ENCODE measurements at places on chromosomes 6 and 20.

- no peak for DNase-seq
Observed at GRCh38 chr20:40687384-40688128, 1.5 kb downstream of the MAFB start.

DNA sequence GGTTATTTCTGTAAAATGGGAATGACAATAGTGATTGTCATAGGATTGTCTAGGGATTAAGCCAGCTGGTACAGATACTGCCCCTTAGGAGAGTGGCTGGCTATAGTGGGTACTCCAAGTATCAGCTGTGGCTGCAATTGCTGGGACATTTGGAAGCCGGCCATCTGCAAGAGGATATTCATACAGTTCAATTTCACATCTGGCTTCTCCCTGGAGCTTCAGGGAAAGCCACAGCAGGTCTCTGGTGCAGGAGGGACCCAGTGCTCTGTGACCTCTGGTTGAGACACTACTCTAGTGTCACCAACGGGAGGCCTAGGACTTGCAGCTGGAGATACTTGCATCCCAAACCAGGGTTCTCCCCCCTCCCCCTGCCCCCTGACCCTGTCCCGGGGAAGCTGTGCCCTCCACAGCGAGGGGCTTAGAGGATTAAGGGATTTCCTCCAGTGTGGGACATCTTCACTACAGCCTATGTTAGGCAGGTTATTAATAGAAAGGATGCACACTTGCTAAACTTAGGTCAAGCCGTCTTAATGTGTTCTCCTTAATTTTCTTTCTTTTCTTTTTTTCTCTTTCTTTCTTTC lies 2.7 kb downstream of the SLC2A10 start:
- DNase-seq = no peak

GRCh38 chr6:137851669-137852068 lies 15.4 kb upstream of the TNFAIP3 start:
- no peak for DNase-seq

GRCh38 chr20:46683668-46683938 lies 5.6 kb downstream of the TP53RK start:
- DNase-seq = no peak

GRCh38 chr6:167497428-167498056 lies 172.7 kb downstream of the TTLL2 start:
- DNase-seq = no peak

GRCh38 chr6:32189069-32189741 lies 797 bp downstream of the PBX2 start:
- DNase-seq = no peak

DNA sequence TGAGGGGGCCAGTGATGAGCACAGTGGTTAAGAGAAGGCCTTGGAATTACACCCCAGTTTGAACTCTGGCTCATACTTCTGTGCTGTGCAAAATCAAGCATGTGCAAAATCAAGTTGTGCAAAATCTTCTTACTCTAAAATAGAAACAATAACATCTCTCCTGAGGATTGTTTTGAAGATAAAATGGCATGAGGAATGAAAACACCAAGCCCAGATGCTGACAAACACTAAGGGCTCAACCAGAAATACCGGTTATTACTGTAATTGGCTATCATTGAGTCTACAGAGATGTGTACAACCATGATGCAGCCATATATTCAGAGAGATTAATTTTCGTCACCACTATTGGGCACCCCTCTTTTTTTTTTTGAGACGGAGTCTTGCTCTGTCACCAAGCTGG lies 5.9 kb upstream of the BCAS1 start:
- no peak for DNase-seq

- DNase-seq = no peak
Observed at GRCh38 chr6:12275107-12275506, 15.1 kb upstream of the EDN1 start.

GRCh38 chr20:20167698-20168097 lies 115.4 kb downstream of the CFAP61 start:
- DNase-seq = no peak

- DNase-seq = peak; percentile 48
Observed at GRCh38 chr6:105424175-105424783, 21.4 kb upstream of the PREP start.

- no peak for DNase-seq
Observed at GRCh38 chr6:38034274-38034914, 214.9 kb downstream of the ZFAND3 start.

DNA sequence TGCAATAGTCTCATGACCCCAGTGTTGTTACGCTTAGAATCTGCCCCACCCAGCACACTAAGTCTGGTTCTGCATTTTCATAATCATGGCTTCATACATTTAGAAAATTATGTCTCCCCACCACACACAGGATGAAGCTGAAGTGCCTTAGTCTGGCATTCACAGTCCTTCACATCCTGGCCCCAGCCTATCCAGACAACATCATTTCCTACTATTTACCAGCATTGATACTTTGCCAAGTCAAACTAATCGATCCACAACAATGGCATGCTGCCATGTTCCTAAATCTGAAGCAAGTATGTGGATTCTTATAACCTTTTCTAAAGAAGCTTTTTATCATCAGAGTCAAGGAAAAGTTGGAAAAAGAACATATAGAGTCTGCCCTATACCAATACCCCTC lies 132.4 kb upstream of the FBXL4 start:
- no peak for DNase-seq

GRCh38 chr6:45732731-45733130 lies 282.9 kb downstream of the CLIC5 start:
- no peak for DNase-seq

- DNase-seq = no peak
Observed at GRCh38 chr6:170176898-170177771, 113.7 kb downstream of the DLL1 start.

DNA sequence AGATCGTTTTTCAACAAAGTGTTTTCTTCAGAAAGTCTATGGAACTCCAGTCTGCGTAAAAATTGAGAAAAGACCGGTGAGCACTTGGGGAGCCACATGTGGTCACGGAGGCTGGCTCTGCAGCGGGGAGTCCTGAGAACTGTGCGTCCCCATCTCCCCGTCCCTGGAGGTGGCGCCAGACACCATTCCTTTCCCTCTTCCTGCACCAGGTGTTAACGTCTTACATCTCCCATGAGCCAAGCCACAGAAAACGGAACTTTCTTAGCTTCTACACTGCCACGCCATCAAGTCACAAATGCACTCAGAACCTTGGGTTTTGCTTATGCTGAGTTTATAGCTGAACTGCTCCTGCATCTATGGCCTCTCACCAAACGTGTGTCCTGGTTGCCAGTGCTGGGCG lies 62.6 kb downstream of the GINS1 start:
- DNase-seq = peak; percentile 36

- no peak for DNase-seq
Observed at GRCh38 chr6:137362878-137363804, 131.1 kb downstream of the OLIG3 start.

GRCh38 chr6:46032110-46032998 lies 16.7 kb upstream of the CLIC5 start:
- no peak for DNase-seq

GRCh38 chr6:112205427-112206109 lies 48.8 kb downstream of the LAMA4 start:
- DNase-seq = no peak

DNA sequence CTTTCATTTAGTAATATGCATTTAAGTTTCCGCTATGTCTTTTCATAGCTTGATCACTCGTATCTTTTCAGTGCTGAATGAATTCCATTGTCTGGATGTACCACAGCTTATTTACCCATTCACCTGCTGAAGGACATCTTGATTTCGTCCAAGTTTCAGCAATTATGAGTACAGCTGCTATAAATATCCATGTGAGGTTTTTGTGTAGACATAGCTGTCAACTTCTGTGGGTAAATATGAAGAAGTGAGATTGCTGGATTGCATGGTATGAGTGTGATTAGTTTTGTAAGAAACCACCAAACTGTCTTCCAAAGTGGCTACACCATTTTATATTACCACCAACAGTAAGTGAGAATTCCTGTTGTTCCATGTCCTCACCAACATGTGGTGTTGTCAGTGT lies 79.2 kb upstream of the STMND1 start:
- no peak for DNase-seq

GRCh38 chr6:40256831-40257230 lies 322.6 kb upstream of the MOCS1 start:
- no peak for DNase-seq

GRCh38 chr6:94175465-94175864 lies 756.1 kb upstream of the EPHA7 start:
- no peak for DNase-seq

GRCh38 chr6:90218959-90219208 lies 77.8 kb downstream of the BACH2 start:
- no peak for DNase-seq

DNA sequence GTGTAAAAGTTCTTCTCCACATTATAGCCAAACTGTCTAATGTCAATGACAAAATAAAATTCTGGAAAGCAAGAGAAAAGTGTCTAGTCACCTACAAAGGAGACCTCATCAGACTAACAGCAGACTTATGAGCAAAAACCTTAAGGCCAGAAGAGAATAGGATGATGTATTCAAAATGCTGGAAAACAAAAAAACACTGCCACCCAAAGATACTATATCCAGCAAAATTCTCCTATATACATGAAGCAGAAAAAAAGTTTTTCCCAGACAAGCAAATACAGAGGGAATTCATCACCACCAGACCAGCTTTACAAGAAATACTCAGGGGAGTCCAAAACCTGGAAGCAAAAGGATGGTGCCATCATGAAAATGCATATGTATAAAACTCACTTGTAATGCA lies 755.6 kb upstream of the CITED2 start:
- DNase-seq = no peak

GRCh38 chr20:48298851-48299484 lies 513.7 kb upstream of the SULF2 start:
- no peak for DNase-seq

- no peak for DNase-seq
Observed at GRCh38 chr6:134282816-134283215, 35.1 kb downstream of the SGK1 start.

DNA sequence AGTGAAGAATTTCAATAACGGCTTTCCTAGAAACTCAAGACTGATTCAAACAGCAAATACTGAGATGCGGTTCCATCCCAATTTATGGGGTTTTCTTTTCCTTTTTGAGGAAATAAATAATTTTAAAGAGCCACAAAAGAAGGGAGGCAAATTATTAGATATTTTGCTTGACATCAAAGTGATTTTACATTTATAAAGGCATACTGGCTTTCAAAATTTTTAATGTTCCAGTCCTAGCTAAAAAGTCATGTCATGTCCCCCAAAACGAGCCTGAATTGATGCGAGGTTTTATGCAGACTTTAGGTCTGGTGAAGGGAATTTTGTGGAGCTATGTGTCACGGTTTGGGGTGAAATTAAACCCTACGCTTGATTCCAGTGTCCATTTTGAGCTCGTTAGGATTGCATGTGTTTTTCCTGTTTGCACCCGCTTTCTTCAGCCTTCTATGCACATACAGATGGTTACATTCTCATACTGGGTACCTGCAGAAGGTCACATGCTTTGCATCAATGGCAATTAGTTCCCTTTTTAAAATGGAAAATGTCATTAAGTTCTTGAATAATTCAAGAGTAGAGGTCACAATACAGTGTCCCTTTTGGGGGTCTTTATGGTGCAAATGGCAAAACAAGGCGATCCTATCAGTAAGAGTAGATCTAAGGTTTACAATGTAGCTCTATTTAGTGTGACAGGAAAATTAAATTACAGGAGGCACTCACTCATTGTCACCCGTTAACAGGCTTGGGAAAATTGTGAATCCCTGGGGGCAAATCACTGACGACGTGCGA lies 17.3 kb downstream of the FOXA2 start:
- DNase-seq = no peak

GRCh38 chr6:7758456-7758855 lies 32.6 kb downstream of the BMP6 start:
- no peak for DNase-seq

GRCh38 chr20:31590717-31591225 lies 14.3 kb upstream of the ID1 start:
- DNase-seq = no peak

DNA sequence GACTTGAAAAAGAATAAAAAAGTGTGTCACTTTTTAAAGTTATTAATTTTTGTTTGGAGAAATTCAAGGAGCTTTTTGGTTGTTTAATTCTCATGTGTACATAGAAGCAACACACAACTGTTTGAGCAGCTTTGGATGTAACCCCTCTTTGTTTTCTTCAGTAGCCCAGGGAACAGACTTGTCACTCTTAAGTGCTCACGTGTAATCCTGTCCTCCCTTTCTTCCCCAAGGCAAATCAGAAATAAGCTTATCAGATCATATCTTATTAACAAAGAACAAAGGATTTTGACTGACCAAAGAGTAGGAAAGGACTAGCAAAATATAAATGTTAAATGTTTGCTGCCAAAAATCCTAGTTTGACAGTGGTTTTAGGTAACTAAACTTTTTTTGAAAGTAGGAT lies 7.3 kb upstream of the FLRT3 start:
- no peak for DNase-seq

DNA sequence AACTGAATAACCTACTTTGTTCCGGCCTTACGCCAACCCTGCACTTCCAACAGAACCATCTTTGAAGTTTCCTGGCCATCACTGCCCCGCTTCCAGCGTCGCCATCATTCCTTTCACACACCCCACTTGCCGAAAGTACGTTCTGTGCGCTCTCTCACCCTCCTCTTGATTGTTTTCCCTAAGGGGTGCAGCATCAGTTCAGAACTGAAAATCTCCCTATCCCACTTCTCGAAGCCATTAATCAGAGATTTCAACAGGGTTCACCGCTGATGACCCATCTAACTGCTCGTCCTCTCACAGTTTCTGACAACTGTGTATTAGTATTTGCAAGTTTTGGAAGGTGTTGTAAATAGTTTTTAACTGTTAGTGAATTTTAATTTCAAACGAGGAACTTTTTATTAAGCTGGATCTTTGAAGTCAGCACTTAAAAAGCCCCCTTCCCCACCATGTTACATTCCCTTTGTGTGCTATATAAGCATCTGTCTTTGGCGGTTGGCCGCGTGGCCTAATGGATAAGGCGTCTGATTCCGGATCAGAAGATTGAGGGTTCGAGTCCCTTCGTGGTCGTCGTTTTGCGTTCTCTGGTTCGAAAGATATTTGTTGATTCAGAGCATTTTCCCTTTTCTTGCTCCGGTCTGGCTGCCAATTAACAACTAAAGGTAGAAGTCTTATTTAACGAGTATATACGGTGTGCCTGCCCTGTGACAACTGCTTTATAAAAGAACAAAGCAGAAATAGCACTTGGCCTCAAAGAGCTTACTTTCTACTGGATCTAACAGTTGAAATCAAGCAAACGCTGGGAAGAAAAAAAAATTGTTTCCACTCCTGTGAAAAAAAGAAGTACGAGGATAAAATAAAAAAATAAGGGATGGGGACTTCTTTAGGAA lies 42.6 kb downstream of the TRIM27 start:
- DNase-seq = peak; percentile 61

GRCh38 chr6:107956586-107957307 lies 1.3 kb downstream of the SEC63 start:
- DNase-seq = no peak

GRCh38 chr6:119757467-119757866 lies 407.9 kb upstream of the MAN1A1 start:
- DNase-seq = no peak

- DNase-seq = no peak
Observed at GRCh38 chr6:6891949-6892461, 215.8 kb upstream of the RREB1 start.

- DNase-seq = no peak
Observed at GRCh38 chr6:108591040-108591816, 30.5 kb downstream of the FOXO3 start.
